Adipocyte (in vitro differentiated cells): ENCODE measurements at places on chromosomes 1 and 21.

GRCh38 chr1:162178432-162178831 is 108.9 kb downstream of the NOS1AP start:
- no peak for DNase-seq

GRCh38 chr21:35259457-35259856 is 210.4 kb upstream of the RUNX1 start:
- no peak for DNase-seq

- no peak for DNase-seq
These were observed 22.8 kb downstream of the IGSF21 start for GRCh38 chr1:18130356-18130755.

DNA sequence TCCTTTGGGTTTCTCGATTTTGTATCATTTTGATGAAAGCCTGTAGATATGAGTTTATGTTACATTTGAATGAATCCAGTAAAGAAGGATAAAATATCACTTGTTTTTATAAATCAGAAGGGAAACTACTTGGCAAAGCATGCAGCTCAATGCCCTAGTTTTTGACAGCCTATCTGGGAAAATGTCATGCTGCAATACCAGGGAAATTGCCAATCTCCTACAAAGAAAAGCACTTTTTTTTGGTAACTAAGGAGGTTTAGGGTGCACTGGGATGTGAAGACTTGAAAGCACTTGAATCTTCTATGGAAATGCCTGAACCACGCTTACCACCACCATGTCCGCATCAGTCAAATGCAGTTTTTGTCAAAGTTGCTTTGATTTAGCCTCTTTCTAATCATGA is 446.9 kb upstream of the LRRC7 start:
- no peak for DNase-seq

- no peak for DNase-seq
These were observed 9.1 kb downstream of the RXRG start for GRCh38 chr1:165435801-165436200.

- DNase-seq = peak; percentile 14
These were observed 97.1 kb downstream of the ARHGEF10L start for GRCh38 chr1:17636612-17637011.

GRCh38 chr1:83017701-83018100 is 981.2 kb downstream of the TTLL7 start:
- DNase-seq = no peak

DNA sequence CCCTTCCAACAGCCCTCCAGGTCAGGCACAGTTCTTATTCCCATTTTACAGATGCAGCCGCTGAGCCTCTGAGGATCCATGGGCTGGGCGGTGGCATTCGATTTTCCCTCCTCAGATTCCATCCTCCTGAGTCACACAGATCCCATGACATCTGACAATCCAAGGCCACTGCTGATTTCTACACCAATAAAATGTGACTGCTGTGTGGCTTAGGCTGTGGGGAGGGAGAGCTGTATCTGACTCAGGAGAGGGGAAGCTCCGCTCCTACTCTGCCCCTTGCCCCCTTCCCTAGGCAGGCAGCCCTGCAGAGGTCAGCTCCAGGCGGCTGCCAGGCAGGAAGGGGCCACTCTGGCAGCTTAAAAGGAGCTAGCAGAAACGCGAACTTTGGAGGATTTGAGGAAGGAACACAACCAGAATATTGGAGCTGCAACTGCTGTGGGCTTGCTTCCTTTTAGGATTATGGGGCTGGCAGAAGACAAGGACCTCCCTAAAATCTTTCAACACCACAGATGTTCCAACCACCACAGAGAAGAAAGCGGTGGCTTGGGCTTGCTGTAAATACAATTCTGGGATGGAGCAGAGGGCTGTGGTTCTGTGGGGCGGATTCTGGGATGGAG is 50.0 kb downstream of the MRPL37 start:
- DNase-seq = peak; percentile 53

DNA sequence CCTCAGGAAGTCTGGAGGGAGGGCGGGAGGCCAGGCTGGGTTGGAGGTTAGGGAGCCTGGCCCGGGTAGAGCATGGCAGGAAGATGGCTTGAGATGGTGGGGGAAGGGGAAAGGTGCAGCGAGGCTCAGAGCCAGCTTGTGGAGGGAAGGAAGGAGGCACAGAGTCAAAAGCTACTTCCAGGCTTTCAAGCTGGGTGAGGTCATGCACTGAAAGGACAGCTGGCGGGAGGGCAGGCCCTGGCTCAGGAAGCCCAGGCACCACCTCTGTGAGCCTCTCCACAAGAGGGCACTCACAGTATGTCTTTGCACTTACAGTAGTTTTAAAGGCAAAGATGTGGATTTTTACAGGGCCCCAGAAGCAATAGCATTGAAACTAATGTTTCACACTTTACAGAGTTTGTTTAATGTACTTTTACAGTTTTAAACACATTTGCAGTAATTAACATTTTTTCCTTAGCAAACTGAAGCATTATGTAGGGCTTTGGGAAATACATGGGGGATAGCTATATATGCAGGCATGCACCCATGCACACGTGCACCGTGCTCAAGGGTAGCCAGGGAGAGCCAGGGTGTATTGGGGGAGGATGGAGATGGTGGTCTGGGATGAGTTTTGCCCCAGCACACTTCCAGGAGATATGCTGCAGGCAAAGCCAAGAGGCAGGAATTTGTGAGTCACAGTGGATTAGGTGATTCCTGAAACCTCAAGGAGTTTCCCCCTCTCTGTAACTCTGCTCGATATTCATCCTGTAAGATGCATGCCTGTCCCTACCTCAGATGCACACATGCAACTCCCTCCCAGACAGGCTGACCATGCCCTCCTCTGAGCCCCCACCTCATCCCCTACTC is 6.1 kb upstream of the ADAM15 start:
- DNase-seq = peak; percentile 82

DNA sequence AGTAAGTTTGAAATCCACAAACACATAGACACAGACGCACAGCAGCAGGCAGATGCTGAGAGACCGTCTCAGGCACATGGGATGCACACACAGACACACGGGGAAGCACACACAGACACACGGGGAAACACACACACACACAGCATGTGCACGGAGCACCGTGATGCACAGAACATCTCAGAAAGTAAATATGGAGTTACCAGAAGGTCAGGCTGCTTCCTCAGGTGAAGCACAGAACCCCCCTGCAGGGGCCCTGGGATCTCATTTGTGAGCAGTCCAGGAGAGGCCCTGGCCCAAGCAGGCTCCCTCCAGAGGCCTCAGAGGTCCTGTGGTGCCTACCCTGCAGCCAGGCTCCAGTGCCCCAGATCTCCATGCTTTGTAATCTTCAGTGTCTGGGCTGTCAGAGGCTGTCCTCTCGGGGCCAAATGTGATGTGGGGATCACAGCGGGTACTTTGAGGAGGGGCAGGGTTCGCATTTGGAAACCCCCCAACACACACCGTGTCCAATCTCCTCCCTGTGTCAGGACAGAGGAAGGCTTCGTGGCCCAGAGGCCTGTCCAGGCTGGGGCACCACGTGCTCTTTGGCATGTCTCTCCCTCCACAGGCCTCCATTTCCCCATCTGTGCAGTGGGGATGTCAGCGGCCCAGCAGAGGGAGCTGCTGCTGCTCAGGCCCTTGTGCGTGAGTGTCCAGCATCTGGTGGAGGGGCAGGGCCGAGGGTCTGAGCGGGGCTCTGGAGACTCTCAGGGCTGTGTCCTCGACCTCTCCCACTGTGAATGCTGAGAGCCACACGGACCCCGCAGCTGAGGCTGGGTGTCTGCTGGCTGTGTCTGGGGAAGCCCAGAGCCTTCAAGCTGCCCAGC is 23.0 kb upstream of the PRSS38 start:
- no peak for DNase-seq

DNA sequence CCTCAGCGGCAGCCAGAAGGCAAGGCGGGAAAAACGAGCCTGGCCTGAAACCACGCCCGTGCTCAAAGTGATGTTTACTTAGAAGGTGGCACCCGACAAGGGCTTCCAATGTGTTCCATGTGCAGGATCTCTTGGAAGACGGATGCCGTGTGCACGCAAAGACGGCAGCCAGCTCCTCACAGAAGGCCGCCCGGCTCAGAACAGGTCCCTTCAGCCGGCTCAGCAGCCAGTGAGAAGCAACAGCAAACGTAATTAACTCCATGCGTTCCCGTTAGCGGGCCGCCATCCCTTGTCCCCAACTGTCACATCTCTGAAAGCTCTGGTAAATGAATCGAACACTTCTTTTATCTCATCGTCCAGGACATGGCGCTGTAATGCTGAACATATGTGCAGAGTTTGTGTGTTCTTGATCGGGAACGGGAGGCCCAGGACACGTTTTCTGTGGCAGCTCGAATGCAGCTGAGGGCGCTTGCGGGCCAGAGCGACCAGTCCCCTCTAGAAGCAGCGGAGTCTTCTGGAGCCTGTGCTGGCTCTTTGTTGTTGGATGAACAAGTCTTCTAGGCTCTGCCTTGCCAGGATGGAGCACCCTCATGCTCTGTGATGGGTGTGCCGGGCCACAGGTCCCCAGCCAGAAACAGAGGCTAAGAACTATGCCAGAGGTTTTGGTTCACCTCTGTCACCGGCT is 94.6 kb upstream of the ARHGEF16 start:
- no peak for DNase-seq

- DNase-seq = no peak
These were observed 119.7 kb downstream of the ZNF281 start for GRCh38 chr1:200290010-200290685.

GRCh38 chr1:151485685-151486255 is 25.4 kb upstream of the CGN start:
- no peak for DNase-seq

- DNase-seq = no peak
These were observed 23.2 kb upstream of the C1orf146 start for GRCh38 chr1:92194511-92194910.

DNA sequence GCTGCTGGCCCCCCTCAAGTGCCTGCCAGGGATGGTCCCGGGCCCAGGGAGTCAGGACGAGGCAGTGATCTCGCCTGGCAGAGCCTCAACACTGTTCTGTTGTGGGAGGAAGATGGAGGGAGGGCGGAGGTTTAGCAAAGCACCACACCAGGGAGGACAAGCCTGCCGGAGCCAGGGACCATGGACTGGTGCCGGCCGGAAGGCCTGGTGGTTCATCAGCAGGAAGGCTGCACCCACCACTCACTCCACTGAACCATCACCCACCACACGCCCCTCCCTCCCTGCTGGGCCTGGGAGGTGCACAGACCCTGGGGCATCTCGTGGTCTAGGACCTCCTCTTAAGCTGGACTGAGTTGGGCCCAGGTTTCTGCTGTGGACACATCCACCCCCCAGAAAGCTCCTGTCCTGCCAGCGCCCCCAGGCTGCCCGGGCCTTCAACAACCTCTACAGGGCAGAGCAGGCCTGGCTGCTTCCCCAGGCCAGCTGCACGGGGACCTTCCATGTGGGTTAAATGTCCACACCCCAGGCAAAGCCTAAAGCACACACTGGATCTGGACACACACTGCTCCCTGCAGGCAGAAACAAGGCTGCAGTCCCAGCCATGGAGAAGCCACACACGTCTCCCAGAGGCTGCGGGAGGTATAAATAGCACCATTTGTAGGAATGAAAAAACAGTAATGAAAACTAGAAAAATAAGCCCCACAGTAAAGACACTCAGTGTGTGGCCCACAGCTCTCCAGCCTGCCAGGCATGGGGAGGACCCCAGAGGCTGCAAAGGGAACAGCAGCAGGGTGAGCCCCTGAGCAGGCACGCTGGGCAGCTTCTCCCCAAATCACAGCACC is 10.4 kb upstream of the TMEM240 start:
- DNase-seq = no peak

DNA sequence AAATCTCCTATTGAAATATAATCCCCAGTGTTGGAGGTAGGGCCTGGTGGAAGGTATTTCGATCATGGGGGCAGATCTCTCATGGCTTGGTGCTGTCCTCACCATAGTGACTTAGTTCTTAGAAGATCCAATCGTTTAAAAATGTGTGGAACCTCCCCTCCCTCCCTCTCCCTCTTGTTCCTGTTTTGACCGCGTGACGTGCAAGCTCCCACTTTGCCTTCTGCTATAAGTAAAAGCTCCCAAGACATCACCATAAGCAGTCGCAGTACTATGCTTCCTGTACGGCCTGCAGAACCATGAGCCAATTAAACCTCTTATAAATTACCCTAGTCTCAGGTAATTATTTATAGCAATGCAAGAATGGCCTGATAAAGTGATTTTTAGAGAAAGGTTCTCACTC is 10.9 kb upstream of the RGS2 start:
- DNase-seq = no peak

- no peak for DNase-seq
These were observed 1.5 kb downstream of the SIM2 start for GRCh38 chr21:36700295-36700970.

GRCh38 chr21:29077651-29078090 is 4.2 kb upstream of the CCT8 start:
- no peak for DNase-seq

- no peak for DNase-seq
These were observed 307.7 kb downstream of the USP25 start for GRCh38 chr21:16037421-16037955.

GRCh38 chr1:170620164-170620563 is 43.8 kb upstream of the PRRX1 start:
- DNase-seq = peak; percentile 81

GRCh38 chr1:186841599-186841998 is 12.8 kb downstream of the PLA2G4A start:
- peak; percentile 23 for DNase-seq

GRCh38 chr1:7760245-7760644 is 10.9 kb upstream of the VAMP3 start:
- no peak for DNase-seq

GRCh38 chr1:183243161-183244050 is 57.3 kb downstream of the LAMC2 start:
- peak; percentile 71 for DNase-seq

GRCh38 chr1:73722055-73722454 is 475.9 kb downstream of the LRRIQ3 start:
- no peak for DNase-seq

DNA sequence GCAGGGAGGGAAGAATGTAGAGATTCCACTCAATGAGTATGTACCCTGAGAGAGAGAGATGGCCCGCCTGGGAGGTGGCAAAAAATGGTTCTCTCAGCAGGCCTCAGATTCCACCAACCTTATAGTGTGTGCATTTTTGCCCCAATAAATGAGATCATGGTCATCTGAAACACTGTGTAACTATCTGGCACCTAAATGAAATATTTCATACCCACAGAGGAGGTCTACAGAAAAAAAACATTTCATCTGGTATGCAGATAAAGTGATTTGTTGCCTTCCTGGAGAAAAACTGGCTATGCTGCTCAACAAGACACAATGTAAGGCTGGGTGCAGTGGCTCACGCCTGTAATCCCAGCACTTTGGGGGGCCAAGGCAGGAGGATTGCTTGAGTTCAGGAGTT is 4.9 kb downstream of the TMCO2 start:
- DNase-seq = no peak

DNA sequence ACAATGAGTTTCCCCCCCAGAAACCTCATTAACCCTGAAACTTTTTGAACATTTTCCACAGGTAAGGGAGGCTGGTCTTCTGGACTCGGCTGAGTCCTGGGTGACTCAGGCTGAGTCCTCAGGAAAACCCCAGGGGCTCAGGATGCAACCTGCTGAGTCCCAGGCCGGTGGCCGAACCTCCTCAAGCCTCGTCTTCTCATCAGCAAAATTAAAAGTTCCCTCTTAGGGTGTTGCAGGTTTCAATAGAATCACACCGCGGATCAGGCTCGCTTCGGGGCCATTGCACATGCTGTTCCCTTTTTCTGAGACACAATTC is 35.0 kb upstream of the GRHL3 start:
- no peak for DNase-seq
